Cerebellum (tissue), 4 donors: ENCODE measurements at places on chromosomes 7 and 10. TPM values are rescaled to one million over a fixed set of nuclear protein-coding genes. Genes with fewer than 3 reads are reported as not detected.

The SUN3 gene
- total RNA-seq = 0.36 TPM

The SMURF1 gene
- total RNA-seq = 19.4 TPM

The PIK3CG gene
- total RNA-seq = 1.9 TPM

The DPP6 gene
- total RNA-seq = 52.4 TPM

The TMEM270 gene
- not detected for total RNA-seq

The SEMA3C gene
- 33.2 TPM for total RNA-seq

The OR2A5 gene
- not detected for total RNA-seq

The FGFR2 gene
- 28.7 TPM for total RNA-seq

The EMX2 gene
- total RNA-seq = 0.09 TPM

The A1CF gene
- total RNA-seq = not detected

The C10orf67 gene
- total RNA-seq = 0.54 TPM
